ENCODE measurements at places on chromosomes 7 and 10.

- no peak for DNase-seq
Observed at GRCh38 chr10:9910446-9910845, 1107.2 kb upstream of the CELF2 start.

DNA sequence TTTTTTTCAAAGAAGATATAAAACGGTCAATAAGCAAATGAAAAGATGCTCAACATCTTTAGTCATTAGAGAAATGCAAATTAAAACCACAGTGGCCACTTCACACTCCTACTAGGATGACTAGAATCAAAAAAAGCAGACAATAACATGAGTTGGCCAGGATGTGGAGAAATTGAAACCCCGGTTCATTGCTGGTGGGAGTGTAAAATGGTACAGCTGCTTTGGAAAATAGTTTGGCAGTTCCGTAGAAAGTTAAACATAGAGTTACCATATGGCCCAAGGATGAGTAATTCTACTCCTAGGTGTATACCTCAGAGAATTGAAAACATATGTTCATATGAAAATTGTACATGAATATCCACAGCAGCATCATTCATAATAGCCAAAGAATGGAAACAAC, 573.3 kb downstream of the GALNT17 start:
- no peak for DNase-seq

DNA sequence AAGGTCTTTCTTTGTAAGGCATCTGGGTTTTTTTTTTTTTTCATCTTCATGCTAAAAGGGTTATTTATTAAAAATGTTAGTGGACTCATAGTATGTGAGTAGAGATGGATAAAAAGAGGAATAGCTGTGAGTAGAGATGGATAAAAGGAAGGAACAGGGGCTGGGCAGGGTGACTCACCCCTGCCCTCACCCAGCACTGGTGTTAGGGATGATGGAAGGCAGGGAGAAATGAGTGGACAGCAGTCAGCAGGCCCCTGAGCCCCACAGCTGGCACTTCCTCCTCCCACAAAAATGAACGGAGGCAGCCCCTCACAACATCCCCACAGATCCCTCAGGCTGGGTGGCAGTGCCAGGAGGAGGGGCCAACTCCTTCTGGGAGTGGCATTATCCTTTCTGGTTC, 39.3 kb downstream of the ANTXRL start:
- DNase-seq, result no peak

DNA sequence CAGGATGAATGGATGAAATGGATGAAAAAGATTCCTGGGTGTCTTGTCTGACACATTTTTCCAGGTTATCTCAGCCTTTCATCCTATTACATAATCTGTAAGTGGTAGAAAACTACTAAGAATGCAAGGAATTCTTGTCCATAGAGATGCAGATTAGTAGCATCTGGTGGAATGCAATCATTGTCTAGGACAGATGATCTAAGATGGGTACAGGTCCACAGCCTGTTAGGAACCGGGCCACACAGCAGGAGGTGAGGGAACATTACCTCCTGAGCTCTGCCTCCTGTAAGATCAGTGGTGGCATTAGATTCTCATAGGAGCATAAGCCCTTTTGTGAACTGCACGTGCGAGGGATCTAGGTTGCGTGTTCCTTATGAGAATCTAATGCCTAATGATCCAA, 225.0 kb downstream of the CALN1 start:
- DNase-seq, result no peak

DNA sequence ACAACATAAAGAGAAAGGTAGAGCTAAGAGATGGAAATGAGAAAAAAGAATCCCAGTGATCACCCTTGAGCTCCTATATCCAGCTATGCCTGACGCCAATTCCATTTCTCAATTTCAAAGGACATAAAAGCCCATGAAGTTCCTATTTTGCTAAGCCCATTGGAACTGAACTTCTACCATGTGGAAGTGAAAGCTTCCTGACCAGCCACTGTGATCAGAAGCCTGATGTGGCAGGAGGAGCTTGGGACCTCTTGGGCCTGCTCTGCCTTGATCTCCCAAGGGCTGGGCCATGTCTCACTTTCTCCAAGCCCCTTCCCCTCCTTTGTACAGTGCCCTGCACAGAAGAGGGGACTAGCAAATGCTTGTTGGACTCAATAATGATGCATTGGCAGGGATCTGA, 52.7 kb downstream of the PRLHR start:
- DNase-seq, result no peak

- no peak for DNase-seq
Observed at GRCh38 chr10:100655326-100655759, 90.0 kb upstream of the PAX2 start.

GRCh38 chr7:77313085-77313484, 103.1 kb downstream of the GSAP start:
- no peak for DNase-seq

- DNase-seq, result no peak
Observed at GRCh38 chr7:95536656-95537311, 51.0 kb downstream of the ASB4 start.

- no peak for DNase-seq
Observed at GRCh38 chr7:108486291-108486966, 30.2 kb upstream of the NRCAM start.

GRCh38 chr7:147646568-147646967, 944.0 kb upstream of the C7orf33 start:
- DNase-seq, result no peak

GRCh38 chr7:151228024-151228866, 1.2 kb upstream of the ABCF2 start:
- DNase-seq, result no peak

DNA sequence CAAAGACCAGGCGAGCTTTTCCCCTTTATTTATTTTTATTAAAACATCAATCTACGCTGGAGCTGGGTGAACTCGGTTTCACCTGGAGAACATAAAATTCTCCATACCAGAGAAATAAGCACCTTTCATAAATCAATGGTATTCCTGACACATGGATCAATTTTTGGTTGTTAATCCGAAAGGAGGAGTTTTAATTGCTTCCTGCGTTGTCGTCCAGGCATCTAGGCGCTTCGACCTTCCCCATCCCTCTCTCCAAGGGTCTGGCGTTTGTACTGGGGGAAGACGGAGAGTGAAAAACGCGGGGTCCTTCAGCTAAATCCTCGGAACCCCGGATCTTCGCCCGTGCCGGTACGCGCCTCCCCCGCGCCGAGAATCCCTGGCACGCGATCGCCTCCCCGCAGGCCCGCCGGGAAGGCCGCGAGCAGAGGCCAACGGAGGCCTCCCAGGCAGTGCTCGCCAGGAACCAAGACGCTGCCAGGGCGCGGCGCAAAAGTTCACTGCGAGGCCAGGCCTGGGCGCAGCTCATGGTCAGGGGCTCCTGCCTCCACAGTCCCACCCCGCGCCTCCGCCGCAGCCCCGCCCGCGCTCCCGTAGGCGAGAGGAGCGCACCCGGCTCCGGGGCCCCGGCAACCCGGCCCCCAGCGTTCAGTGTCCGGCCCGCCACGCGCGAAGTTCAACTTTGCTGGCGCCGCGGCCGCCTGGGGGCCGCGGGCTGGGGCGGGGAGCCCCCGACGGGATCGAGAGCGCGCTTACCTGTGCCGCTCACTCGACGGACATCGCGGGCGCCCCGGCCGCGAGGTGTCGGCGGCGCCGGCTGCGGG, 8.3 kb upstream of the EBF3 start:
- DNase-seq, result no peak

DNA sequence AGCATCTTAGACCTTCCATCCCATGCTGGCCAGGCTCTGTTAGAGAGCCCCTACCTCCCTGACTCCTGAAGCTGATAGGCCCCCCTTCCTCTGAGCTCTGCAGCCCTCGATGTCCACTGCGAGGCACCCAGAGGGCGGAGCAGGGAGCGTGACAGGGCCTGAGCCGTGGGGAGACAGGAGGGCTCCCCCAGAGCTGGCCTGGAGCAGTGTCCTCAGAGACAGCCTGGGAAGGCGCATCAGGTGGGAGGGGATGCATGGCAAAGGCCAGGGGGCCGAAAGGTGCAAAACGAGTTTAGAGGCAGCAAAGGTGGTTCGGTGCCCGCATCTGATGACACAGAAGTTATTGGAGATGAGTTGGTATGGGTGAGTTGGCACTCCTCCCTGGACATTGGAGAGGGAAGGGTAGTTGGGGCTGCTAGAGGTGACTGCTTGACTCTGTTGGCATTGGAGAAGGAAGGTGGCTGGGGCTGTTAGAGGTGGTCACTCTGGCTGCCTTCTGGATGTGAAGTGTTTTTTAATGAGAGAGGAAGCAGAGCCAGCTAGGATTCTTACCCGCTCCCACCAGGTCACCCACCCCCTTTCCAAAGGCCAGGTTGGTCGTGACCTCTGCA, 53.1 kb downstream of the PRF1 start:
- no peak for DNase-seq

DNA sequence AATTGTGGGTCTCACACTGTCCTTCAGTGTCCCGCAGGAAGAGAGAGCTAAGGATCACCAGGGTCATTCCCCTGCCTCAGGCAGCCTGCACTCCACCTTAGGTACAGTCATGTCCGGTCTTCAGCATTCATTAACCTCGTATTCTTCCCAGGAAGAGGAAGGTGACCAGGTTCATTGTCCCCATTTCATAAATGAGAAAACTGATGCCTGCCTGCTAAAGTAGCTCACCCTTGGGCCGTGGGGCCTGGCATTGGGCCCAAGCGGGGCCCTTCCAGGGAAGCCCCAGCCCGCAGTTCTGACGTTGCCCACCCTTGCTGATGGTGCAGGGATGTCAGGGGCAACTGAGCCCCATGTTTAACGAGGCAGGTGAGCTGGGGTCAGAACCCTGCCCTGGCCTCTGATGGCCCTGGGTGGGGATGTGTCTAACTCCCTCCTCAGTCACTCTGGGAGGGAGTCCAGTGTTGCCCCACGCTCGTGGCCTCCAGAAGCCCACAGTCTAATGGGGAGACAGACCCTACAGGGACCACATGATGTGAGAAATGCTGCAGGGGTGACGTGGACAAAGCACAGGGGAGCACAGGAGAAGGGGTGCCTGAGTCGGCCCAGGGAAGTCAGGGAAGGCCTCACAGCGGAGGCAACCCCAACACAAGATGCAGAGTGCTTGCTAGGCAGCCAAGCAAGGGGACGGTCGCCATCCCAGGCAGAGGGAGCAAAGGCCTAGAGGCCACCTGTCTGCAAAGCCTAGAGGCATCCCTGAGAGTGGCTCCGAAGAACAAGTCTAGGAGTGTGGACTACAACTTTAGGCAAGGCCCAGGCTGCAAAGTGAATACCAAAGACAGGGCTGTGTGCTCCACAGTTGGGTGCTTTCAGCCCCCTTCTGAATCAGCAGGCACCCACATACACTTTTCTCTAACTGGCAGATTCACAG, 25.1 kb downstream of the DDIT4 start:
- no peak for DNase-seq

- no peak for DNase-seq
Observed at GRCh38 chr7:156684251-156684650, 43.7 kb downstream of the RNF32 start.

DNA sequence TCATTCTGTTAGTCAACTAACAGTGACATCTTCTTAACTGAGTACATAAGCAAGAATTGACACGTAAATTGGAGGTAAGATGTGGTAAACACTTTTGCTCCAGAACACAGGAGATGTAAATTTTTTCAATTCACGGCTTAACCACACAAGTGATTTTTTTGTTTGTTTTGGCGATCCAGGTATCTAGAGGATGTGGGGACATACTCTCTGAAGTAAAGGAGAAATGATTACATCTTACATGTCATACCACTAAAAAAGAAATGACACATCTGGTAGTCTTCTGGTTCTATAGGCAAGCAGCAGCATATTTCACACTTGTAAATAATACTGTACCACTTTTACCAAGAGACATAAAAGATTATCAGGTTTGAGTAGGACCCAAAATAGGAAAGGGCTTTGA, 200.3 kb upstream of the ZWINT start:
- no peak for DNase-seq

GRCh38 chr10:133329491-133330202, 7.0 kb downstream of the CALY start:
- peak; percentile 72 for DNase-seq

GRCh38 chr7:42236976-42237810, at the start of gene GLI3:
Gene GLI3 (minus strand): TSS chr7:42237209. CDS start chr7:42223253, 13,956 bp downstream.
- DNase-seq, result no peak

GRCh38 chr10:127648885-127649284, 88.1 kb upstream of the FOXI2 start:
- no peak for DNase-seq

DNA sequence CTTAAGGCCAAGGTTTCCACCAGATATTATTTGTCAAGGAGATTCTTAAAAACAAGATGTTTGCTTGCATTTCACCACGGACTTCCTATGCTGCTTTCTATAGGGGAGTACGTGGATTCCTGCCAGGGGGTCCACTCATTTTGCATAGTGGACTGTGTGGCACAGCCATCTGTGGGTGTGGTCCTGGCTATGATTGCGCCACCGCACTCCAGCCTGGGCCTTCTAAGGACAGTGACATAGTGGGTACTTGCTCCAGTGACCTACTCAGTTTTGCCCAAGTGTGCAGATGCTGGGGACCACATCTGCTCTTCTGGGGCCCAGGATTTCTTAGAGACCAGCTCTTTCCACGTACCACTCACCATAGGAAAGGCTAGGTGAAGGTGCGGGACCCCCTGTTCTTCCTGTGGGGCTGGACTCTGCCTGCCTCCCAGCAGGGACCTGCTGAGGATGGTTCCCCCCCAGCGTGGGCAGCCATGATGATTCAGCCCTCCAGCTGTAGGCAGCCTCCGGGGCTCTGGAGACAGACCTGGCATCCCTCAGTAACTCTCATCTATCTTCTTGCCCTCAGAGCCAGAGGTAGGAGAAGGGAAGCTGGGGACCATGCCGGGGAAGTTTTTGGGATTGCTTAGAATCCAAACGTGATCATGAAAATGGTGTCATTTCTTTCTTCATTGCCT, 42.9 kb downstream of the HK1 start:
- DNase-seq, result no peak

GRCh38 chr7:139909379-139910050, 80.5 kb downstream of the TBXAS1 start:
- DNase-seq, result no peak

DNA sequence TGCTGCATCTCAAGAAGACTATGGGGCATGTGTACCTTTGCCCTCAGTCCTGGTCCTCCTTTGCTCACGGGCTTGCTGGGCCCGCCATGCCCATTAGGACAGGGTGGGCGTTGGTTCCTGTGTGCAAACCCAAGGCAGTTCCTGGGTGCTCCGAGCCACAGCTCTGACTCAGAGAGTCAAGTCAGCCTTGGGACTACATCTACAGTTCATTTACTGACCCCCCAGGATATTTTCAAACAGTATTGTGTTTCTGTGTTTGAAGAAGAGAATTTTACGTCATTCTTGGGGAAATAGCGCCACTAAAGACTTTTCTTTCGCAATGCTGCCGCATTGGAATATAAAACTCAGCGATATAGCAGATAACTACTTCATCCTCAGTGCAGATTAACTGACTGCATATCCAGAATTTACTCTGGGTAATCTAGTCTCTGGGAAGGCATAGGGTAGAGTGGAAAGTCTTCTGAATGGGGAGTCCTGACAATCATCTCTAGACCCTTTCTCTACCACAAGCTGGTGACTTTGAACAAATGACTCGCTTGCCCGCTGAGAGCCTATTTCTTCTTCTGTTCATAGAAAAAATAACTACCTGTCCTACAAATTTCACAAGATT, 638.9 kb upstream of the FZD8 start:
- DNase-seq, result no peak
